GM12864 (cell line): ENCODE measurements at places on chromosomes 12 and 14.

DNA sequence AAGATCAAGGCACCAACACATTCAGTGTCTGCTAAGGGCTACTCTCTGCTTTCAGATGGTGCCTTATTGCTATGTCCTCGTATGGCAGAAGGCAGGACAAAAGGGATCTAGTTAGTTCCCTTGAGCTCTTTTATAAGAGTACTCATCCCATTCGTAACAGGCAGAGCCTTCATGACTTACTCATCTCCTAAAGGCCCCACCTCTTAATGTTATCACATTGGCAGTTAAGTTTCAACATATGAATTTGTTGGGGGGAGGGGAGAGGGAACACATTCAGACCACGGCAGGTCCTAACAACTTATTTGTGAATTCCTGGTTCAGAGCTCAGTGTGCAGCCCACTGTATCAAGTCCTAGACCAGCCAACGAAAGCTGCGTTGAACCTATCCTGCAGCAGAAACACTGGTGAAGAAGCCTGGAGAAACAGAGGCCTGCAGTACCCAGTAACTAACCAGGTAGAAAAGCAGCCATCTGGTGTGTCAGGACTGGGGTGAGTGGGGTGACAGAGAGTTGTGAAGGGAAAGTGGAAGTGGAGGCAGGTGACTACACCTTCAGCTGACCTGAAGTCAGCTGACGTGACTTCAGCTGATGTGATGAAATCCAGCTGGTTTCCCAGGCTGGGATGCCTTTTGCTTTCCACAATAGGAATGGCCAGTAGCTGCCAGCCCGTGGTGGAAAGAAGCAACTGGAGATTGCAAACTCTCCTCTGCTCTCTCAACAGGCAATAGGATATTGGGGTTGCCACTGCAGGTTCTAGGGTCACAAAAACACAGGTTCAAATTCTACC, 101.6 kb upstream of the PLXNC1 start:
- DNase-seq: no peak

GRCh38 chr14:60482743-60483142, 3.1 kb downstream of the C14orf39 start:
- no peak for DNase-seq

DNA sequence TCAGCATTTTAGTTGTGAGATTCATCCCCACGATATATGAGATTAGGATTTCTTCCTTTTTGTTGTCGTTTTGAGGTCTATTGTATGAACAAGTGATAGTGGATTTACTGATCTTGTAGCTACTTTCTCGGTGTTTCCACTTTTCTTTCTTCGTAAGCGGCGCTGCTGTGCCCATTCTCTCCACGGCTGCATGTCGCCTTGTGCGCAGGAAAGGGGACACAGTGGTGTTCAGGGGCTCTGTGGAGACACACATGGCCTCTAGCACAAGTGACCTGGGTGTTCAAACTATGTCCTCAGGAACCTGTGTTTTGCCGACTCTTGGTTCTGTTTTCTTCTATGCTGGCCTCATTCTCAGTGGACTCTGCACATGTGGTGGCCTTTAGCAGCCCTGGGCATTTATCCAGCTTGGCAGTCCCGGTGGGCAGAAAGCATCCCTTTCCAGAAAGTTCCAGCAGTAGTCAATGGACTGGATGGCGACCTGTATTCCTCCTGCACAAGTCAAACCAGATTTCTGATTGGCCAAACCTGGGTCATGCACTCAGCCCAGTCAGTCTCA, 18.7 kb downstream of the CKAP4 start:
- no peak for DNase-seq

DNA sequence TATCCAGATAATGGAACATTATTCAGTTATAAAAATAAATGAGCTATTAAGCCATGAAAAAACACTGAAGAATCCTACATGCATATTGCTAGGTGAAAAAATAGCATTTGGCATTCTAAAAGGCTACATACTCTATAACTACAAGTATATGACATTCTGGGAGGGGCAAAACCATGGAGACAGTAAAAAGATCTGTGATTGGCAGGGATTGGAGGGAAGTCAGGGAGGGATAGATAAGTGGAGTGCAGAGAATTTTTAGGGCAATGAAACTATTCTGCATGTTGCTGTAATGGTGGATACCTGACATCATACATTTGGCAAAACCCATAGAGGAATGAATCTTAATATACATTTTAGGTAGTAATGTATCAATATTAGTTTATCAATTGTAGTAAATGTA, 63.1 kb upstream of the SLC38A2 start:
- DNase-seq: no peak
